Suppressor macrophage treated with lipopolysaccharide for 4 hours (primary cell): ENCODE measurements at places on chromosomes 6 and 20.

DNA sequence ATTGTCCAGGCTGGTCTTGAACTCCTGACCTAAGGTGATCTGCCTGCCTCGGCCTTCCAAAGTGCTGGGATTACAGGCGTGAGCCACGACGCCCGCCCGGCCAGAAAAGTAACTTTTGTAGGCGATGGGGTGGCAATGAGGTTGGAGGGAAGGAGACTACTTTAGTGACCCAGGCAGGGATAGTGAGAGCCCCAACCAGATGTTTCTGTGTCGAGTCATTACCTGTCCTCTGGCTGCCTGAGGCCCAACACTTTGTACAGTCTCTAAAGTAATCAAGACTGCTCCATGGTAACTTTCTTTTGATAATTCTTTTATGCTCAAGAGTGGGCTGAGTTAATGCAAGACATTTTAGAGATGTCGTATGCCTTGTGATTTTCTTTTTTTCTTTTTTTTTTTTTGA, 6.8 kb downstream of the SASH1 start:
- DNase-seq, result no peak

- DNase-seq, result no peak
These were observed 233.6 kb upstream of the BMP2 start for GRCh38 chr20:6533761-6534479.

- no peak for DNase-seq
These were observed 27.0 kb downstream of the RPRD1B start for GRCh38 chr20:38060536-38060935.

DNA sequence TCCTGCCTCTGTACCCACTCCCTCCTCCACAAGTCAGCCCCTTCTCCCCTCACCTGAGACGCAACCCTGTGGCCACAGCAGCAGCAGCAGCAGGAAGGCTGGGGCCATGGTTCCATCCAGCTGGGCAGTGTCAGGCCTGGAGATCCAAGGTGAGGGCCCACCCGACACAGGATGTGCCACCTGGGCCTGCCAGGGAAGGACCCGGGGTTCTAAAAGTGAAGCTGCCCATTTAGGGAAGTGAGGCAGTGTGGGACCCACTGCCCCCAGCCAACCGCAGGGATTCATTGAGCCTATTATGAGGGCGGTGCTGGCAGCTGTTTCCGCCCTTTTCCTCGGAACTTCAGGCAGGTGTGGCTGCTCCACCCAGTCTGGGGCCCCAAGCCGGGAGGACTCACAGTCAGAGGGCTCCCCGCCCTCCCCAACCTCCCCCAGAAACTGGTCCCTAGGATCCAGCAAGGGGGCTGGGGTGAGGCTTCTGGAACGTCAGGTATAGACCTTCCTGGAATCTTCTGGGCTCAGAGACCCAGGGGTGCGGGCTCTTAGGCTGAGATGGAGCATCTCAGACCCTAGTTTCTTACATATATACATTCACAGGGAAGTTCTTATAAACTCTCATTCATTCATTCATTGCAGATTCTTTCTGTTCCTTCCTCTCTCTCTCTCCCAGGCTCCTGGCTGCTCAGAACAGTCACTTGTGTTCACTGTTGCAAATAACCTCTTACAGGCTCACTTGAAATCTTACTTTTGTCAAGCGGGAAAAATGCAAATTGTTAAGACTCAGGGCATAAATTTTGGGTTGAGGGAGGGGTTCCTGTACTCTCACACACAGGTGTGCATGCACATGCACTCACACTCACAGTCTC, at the start of gene TREML2:
TSS of gene TREML2 (minus strand) at position 249 of the 863 bp plus-strand sequence. CDS start at position 108, 141 bp downstream.
- no peak for DNase-seq

- no peak for DNase-seq
These were observed 105.9 kb downstream of the CDKAL1 start for GRCh38 chr6:20640181-20640580.

- peak; percentile 63 for DNase-seq
These were observed 80.8 kb downstream of the RPP40 start for GRCh38 chr6:4923081-4923480.

DNA sequence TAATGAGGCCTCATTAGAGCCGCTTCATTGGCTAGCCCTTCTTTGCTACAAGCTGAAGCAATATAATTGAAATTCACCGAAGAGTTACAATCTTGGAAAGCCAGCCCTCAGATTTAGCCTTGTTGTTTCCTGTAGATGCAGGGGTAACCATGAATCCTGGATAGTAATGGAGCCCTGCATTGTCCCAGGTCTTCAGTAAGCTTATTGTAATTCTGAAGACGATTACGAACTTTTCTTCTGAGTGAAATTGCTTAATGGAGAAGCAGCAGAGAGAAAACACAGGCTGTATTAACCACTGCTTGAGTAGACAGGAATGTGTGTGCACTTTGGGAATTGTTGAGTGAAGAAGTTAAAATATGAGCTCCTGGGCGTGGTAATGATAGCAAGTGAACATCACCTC, 26.3 kb upstream of the NAA20 start:
- no peak for DNase-seq
